AG09319 (cell line): ENCODE measurements at places on chromosomes 7 and 10.

DNA sequence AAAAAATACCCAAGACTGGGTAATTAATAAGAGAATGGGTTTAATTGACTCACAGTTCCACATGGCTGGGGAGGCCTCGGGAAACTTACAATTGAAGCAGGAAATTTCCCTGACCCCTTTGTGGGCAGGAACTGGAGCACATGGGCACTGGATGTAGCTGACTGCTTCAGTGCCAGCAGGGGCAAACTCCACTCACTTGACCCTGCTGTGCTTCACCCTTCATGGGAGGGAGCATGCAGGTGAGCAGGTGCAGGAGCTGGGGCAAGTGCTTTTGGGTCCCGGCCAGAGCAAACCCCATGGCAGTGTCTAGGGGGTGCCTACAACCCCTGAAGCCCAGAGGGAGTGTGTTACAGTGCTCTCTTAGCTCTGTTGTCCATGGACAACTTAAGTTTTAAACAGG, 132.6 kb downstream of the AKR1D1 start:
- no peak for DNase-seq

DNA sequence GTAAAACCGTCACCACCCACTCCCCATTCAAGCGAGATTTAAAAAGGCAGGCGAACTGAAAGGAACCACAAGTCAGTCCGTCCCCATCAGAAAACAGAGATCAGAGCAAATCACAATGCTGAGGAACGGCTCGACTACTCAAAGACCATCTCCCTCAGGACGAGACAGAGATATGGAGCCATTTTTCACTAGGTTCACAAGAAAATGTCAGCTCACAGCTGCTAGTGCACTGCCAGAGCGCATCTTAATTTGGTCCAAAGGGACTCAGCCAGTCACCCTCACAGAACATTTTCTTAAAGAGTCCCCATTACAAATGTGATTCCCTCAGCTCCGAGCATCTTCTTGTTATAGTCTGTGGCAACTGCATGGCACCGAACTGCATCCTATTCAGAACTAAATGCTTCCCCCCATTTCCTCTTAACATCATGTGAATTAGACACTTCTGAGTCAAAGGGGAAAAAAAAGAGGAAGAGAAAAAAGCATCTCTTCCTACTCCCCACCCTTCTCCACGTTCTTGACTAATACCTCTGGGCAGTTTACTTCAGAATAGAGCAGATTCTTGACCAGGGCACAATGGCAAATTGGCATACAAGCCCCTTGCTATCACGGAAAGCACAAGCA, 683.9 kb downstream of the MAGI2 start:
- DNase-seq: no peak

DNA sequence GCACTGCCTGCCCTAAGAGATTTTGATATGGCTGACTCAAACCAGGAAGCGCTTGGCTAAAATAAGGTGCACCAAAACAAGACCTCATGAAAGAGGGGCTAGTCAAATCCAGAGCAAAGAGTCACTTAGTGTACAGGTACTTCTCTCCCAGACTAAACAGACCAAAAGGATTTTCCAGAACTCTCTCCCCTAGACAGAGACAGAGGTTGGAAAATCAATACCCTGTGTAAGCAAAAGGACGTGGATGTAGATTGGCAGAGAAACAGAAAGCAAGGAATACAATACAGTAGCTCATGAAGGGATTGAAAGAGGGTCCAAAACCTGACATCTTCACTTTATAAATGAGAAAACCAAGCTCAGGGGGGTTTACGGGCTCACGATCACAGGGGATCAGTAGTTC, 83.0 kb upstream of the LRRTM3 start:
- DNase-seq: no peak

DNA sequence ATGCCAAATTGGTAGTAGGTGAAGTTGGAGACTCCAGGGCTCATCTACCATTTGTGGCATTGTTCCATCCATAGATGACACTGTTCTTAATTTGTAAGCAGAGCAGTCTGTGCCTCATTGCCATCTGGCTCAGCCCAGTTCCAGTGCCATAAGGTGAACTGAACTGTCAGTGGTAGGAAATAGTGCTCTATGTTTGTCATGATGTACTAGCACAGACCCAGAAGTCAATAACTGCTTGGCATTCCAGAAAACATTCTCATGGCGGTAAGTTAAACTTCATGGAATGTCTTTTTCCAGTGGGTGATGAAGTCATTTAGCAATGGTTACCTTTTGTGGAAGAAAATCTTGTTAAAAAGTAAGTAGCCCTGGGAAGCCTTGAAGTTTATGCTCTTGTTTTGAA, 302.7 kb downstream of the SUGCT start:
- peak; percentile 39 for DNase-seq

DNA sequence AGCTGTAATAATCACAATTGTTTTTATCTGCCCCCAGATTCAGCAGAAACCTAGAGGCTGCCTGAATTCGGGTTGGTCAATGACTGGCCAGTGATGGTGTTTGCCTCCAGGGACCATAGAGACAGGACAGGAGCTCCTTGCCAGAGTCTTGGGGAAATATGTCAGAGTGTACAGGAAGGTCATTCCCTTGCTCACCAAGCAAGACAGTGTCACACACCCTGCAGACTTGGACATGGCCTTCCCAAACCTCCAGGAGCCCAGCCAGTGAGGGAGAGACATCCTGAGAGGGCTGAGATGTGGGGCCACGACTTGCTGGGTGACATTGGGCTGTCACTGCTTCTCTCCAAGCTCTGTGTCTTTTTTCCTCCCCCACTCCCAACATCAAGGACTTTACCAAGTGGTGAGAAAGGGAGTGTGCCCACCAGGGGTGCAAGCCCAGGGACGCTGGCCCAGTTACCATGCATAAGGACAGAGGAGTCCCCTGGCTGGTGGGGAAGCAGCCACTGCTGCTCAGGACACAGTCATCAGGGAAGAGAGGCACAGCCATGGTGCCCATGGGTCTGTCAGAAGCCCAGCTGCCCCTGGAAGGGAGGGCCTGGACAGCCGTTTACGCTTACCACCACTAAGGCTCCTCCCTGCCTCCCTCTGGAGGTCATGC, 25.3 kb upstream of the C10orf53 start:
- no peak for DNase-seq

- DNase-seq: no peak
These were observed 491.9 kb upstream of the PFKP start for GRCh38 chr10:2575460-2575859.

DNA sequence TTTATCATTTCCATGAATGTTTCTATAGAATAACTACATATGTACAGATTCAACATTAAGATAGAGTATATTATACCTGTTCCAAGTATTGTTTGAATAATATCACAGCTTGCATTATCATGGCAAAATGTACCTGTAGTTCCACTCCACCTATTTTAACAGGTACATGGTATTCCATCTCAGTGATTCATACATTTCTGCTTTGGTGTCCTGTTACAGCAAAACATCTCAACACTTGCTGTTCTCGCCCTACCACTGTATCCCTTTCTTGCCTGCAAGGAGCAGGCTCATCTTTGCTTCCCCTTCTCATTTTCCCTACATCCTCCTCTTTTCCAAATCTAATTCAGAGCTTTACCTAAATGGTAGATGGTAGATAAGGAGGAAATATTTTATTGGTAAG, 27.1 kb upstream of the SGCE start:
- no peak for DNase-seq
